Activated naive CD4-positive, alpha-beta T cell (primary cell): ENCODE measurements at places on chromosomes 3 and 15.

DNA sequence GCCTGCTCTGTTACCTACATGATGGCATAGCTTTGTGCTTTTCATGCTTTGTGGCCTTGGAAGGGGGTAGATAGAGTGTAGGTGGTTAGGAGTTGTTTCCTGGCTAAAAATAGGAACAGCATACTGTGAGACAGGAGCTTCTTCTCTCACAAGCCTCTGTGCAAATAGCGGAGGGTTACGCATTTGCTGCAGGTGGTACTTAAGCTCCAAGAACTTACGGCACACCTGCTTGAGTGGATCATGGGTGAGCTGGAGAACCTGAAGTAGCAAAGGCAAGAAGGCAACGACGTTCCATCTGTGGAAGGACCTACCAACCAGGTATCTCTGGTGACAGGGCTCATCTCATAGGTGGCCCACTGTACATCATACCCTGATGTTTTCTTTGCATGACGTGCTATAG, 66.0 kb downstream of the ST6GAL1 start:
- no peak for DNase-seq

DNA sequence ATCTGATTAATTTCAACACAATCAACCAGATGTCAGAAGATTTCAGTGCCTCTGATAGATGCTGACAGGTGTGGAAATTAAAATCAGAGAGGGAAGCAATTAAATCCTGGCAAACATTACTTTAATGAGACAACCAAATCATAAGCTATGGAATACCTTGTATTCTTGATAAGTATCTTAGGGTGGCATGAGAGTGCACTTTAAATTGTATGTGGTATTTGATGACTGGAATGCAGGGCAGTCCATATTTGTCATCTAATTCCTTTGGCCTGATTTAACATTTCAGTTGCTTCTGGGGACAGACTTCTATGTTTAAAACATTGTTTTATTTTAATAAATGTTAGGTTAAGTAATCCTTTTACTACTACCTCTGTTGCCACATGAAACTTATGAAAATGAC, 184.1 kb downstream of the LPP start:
- DNase-seq = no peak

GRCh38 chr3:98454929-98455328, 8.1 kb upstream of the OR5K1 start:
- no peak for DNase-seq

GRCh38 chr3:36877930-36878685, 66.7 kb downstream of the TRANK1 start:
- DNase-seq = no peak

GRCh38 chr3:159080821-159081220, 279.0 kb downstream of the MFSD1 start:
- DNase-seq = no peak

DNA sequence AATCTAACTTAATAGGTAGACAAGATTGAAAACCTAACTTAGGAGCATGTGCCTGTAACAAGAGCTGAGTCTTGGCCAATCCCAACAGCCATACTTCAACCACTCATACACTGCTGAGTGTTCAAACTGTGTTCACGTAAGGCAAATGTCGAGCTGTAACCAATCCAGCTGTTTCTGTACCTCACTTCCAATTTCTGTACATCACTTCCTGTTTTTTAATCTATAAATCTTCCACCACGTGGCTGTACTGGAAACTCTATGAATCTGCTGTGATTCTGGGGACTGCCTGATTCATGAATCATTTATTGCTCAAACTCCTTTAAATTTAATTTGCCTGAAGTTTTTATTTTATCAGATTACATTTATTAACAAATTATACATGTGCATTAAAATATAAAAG, 44.6 kb upstream of the NEDD4 start:
- DNase-seq = no peak

DNA sequence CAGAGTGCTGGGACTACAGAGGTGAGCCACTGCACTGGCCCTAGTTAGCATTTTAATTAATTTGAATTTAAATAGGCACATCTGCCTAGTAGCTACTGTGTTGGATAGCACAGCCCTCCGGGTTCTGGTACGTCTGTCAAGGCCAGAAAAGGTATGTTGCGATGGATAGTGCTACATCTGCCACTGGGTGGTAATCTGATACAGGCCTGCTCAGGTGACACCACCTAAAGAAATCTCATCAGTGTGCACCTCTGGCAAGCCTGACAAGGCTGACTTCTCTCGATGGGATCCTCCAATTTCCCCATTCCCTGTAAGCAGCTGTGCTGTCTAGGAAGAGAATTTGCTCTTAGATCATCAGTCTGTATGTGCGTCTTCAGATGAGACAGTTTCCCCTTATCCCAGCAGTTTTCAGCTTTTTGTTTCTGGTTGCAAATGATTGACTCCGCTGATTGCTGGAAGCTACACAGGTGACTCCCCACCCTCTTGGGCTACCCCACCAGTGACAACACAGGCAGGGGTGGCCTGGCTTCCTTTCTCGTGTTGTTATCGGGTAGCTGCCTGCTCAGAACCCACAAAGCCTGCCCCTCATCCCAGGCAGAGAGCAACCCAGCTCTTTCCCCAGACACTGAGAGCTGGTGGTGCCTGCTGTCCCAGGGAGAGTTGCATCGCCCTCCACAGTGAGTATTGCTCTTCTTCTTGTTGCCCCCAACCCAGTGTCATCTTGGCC, at the start of gene CCR9:
Gene CCR9, plus strand, starts transcription at position 565 of the 727 bp plus-strand sequence. CDS start 8,391 bp downstream, outside the sequence.
- DNase-seq = no peak

DNA sequence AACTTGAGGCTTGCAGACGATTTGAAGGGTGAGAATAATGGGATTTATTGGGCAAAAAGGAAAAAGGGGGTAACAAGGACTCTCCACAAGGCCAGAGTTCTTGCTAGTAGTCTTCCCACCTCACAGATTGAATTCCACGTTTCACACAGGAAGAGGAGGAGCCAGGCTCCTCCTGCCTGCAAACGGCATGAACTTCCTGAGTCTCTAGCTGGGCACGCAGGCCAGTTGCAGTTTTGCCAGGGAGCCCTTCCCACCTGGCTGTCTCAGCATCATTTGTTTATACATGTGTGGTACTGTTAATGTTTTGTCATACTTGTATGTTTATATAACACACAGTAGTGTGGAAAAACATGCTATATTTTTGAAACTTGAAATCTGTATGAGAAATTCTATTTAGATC, 155.0 kb downstream of the NLGN1 start:
- DNase-seq = no peak

DNA sequence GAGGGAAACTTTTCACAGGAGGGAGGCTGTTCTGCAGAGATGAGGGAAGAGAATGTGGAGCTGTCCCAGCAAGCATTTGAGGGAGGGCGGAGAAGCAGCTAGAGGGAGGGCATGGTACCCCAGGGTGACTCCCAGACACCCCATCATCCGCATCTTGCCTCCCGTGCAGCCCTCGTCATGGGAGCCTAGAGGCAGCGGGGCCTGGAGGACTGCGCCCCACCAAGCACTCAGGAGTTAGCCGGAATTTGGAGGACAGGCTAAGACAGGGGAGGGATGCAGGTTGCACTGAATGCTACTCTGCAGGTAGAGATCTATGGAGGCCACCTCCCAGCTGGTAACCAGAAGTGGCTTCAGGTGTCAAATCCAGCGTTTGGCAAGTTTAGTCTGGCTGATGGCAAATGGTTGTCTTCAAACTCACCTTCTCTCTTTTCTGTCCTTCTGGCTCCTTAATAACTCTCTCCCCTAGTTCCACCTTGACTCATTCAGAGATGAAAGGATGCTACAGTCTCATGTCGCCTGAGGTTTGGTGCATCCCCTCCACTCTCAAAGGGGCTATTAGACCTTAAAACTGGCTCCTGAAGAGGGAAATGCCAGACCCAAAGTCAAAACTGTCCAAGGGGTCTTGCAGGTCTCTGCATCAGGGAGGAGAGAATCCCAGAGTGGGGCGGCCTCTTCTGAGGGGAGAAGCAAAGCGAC, 155.9 kb upstream of the TLE3 start:
- DNase-seq = no peak

GRCh38 chr15:100433304-100433703, 91.5 kb upstream of the ADAMTS17 start:
- DNase-seq = no peak

DNA sequence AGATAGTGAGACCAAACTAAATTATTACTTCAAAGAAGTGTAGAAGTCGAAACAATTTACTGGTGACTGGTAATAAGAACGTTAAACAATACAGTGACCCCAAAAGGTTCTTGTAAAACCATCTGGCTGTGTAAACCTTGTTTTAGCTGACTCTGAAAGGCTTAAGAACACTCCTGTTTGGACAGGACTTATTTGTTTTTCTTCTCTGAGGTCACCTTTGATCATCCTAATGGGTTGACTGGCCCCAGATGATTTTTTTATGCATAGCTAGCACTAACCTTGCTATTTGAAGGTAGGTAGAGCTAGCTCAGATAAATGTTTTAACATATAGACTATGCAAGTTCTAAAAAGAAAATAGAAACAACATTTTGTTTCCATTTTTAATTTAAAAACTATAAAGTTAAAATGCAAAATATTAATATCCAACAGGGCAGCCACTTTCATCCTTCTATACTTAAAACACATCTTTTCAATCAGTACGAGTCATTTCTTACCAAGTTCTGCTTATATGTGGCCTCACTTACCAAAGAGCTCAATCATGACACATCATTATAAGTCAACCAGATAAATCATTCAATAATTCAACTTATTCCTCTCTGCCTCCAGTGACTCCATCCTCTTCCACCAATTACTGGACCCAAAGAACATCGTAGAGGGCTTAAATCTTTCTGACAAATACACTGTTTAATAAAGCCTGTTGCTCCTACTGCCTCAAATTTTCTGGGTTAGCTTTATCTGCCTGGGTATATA, 158.8 kb downstream of the SSR3 start:
- no peak for DNase-seq

DNA sequence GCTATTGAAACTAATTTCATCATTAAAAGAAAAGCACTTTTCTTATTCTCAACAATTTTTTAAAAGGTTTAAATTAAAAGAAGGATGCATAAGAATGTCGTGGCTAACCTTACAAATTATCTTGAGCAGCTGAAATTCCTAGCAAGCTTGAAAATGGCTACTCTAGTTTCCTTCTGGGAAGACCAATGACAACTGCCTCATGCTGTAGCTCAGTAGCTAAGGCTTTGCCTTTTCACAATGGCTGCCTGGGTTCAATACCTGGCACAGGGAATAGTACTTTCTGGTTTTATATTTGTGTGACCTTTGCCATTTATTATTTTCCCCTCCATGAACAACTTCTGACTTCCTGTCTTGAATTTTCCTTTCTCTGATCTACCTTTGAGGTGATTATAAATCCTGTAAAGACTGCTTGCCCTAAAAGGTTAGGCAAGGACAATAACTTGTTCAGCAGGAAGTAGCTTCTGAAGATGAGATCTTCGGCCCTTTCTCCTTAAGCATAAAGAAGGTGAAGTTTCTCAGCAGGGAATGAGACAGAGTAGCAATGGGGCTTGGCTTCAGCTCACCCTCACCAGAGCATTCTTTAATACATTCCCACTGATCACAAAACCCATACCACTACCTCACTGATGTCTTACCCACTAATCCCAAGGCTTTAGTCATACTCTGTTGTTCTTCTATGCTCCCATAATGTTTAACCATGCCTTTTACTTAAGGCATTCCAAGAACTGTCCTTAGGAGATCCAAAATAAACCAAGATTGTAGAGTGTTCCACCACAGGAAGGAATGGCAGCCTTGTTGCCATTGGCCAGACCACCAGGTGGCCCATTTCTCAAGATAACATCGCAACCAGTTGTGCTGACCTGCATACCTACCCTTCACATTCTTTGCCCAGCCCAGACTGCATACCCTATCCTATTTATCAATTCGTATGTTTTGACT, 276.8 kb downstream of the ULK4 start:
- no peak for DNase-seq

DNA sequence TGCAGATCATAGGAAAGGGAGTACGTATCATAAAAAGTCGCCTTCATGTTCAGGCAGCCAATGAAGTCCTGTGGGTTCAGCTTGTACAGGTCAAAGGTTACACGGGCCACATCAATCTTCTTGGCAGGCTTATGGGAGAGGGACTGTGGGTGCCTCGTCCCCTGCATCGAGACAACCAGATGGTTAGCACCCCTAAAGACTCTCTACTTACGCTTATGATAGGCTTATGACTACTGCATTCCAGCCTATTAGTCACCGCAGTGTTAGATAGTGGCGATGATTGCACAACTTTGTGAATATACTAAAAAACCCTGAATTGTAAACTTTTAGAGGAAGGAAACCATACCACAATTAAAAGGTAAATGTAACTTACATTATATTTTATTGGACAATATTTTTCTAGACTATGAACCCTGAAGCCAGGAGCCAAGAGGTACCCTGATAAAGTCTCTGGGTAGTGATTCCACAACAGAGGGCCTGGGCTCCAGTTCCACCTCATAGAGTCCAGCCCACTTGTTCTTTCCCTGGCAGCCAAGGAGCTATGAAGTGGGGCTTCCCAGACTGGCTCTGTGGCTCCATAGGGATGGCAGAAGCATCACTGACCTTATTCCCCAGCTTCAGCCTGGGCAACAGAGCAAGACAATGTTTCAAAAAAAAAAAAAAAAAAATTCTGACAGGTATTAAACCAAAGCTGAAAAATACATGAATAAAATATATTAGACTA, 2.5 kb upstream of the FANCD2 start:
- DNase-seq = no peak
